ENCODE measurements at places on chromosomes 2 and 18.

- no peak for DNase-seq
These were observed 347.7 kb upstream of the MAP2 start for GRCh38 chr2:209076151-209076550.

GRCh38 chr18:49755489-49755888 is 57.8 kb downstream of the ACAA2 start:
- DNase-seq = no peak

- no peak for DNase-seq
These were observed 11.3 kb downstream of the GFPT1 start for GRCh38 chr2:69375494-69376353.

GRCh38 chr2:121185571-121186074 is 99.4 kb downstream of the TFCP2L1 start:
- DNase-seq = no peak

DNA sequence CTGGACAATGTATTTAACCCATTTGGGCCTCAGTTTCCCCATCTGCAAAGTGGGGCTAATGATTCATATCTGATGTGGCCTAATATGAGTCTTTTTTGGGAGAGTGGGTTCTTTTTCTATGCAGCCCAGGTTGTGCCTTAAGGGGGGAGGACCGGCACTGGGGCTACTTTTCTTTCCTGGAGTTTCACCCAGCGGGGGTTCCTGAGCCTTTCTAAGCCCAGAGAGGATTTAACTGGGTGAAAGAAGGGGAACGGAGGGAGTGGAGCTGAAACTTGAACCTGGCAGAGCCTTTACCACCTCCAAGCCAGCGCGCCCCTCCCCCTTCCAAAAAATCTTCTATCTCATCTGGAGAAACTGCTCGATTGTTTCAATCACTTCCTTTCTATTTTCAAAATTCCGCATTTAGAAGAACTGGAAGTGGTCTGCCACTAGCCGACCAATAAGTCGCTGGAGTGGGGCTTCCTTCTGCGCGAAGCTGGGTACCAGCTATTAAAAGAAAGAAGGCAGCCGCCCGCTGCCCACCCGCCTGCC is 205.0 kb upstream of the SMAD2 start:
- DNase-seq = no peak

- no peak for DNase-seq
These were observed 125.8 kb upstream of the HNMT start for GRCh38 chr2:137838255-137839092.

- no peak for DNase-seq
These were observed 277.7 kb upstream of the FBXO11 start for GRCh38 chr2:48183991-48184390.

GRCh38 chr2:207984765-207985480 is 40.4 kb downstream of the PLEKHM3 start:
- no peak for DNase-seq

- no peak for DNase-seq
These were observed 601.0 kb downstream of the XIRP2 start for GRCh38 chr2:167489325-167489724.
